ENCODE measurements at places on chromosomes 12 and 14.

- no peak for DNase-seq
Observed at GRCh38 chr14:91349481-91350074, 68.0 kb downstream of the CCDC88C start.

DNA sequence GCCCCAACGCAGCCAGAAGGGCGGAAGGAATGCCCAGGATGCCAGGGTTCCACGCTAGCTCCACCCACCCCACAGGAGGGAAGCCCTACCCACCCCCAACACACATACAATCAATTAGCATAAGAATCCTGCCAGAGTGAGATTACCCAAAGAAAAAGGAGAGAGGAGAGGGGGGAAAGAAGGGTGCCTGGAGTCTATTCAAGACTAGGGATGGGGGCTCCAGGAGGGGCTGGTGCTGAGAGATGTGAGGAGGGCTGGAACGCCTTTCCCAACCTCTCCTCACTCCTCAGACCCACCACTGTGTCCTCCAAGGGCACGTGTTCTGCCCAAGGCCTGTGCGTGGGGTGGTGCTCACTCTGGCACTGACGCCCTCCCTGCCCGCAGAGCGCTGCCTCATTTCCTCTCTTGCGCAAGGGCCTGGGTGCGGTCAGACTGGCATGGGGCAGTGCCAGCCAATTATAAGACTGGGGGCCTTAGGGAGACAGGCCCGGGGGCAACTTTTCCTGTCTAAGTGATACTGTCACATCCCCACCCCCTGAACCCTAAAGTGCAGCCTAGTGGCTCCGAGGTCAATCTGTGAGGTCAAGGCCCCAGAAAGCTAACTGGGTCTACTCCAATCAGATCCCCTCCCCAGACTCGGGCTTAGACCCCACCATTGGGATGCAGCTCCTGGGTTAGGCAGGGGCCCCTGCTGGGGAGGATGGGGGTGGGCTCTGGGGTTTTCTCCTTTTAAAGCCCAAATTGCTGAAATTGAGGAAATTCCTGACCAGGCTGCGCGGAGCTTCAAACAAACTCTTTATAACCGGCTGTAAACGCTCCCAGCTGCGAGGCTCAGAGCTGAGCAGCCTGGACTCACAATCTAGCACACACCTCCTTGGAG lies 10.2 kb upstream of the ITGB7 start:
- peak; percentile 25 for DNase-seq

DNA sequence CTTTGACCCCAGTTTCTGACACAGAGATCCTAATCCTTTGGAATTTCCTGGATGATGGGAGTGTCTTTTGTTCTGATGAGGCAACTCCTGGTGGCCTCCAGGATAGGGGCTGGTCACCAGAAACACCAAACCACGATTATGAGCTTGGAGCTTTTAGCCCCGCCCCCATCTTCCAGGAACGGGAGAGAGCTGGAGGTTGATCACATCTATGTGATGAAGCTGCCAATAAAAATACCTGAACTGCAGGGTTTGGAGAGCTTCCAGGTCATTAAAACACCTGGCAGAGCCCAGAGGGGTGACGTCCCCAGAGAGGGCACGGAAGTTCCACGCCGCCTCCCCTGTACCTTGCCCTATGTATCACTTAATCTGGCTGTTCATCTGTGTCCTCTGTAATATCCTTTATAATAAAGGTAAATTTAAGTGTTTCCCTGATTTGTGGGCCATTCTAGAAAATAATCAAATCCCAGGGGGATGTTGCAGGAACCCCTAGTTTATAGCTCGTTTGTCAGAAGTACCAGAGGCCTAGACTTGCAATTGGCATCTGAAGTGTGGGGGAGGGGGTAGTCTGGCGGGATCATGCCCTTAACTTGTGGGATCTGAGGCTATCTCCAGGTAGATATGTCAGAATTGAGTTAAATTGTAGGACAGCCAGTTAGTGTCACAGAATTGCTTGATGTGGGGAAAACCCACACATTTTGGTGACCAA lies 21.2 kb downstream of the APPL2 start:
- no peak for DNase-seq

DNA sequence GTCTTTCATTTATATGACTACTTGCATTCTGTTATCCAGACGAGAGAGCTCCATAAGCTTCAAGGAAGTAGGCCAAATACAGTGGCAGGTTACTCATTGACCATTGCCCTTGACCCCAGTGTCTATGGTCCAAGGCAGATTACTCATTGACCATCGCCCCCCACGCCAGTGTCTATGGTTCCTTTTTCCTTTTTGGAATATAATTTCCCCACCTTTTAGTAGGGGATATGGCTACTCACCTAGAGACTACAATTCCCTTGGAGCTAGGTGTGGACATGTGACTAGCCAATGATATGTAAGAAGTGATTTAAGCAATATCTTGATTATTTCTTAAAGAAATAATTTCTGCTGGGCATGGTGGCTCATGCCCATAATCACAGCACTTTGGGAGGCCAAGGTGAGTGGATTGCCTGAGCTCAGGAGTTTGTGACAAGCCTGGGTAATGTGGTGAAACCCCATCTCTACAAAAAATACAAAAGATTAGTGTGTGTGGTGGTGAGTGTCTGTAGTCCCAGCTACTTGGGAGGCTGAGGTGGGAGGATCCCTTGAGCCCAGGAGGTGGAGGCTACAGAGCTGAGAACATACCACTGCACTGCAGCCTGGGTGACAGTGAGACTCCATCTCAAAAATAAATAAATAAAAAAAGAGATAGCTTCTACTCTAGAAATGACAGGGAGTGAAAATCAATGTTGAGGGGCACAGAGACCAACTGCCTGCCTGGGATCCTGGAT lies 32.6 kb downstream of the SIX4 start:
- no peak for DNase-seq

DNA sequence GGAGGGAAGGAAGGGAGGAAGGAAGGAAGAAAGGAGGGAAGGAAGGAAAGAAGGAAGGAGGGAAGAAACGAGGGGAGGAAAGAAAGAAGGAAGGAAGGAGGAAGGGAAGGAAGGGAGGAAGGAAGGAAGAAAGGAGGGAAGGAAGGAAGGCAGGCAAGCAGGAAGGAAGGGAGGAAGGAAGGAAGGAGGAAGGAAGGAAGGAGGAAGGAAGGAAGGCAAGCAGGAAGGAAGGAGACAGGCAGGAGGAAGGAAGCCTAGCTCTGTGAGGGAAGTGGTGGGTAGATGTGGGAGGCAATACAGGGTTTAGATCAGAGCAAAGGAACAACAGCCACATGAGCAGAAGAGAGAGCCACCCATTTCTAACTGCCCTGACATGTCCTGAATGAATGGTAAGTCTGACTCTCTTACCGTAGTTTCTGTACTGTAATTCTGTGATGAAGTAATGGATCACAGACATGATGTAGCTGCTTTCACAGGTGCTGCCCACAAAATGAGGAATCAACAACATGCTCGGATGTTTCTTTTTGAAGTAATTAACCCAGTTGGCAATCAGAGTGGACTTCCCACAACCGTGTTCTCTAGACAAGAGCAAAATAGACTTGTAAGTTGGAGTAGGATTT lies 24.4 kb upstream of the HSP90B1 start:
- DNase-seq = no peak

- no peak for DNase-seq
Observed at GRCh38 chr14:35342489-35343010, 50.4 kb downstream of the PSMA6 start.

DNA sequence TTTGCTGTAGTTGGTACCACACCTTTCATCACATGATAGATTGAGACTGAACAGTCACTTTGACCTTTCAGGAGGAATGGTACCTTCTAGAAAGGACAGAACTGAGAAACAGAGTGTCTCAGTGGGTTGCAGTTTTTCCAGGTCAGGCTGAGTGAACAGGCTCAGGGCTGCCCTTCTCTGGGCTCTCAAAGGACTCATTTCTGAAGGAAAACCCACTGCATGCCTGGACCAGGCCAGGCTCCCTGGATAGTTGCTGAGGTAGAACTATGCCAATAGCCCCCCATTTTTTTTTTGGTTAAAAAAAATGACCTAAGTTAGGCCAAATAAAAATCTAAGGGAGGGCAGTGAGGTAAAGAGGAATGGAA lies 148.1 kb upstream of the EGLN3 start:
- no peak for DNase-seq

GRCh38 chr14:101472518-101472849 lies 88.8 kb upstream of the DIO3 start:
- DNase-seq = no peak

DNA sequence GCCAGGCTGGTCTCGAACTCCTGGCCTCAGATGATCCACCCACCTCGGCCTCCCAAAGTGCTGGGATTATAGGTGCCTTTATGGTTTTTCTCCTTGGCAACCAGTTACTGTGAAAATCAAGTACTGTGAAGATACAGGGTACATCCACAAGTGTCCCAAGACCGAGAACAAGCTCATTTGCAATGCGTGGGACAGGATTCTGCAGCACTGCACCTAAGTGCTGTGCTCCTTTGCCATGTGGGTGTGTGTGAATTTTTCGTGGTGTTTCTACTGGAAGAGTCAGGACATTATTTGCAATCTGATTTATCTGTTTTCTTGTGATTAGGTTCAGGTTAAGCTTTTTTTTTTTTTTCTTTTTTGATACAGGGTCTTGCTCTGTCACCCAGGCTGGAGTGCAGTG lies 7.1 kb upstream of the C14orf93 start:
- DNase-seq = no peak

GRCh38 chr12:58455136-58455535 lies 465.2 kb downstream of the LRIG3 start:
- no peak for DNase-seq

- no peak for DNase-seq
Observed at GRCh38 chr12:64522807-64523206, 70.9 kb downstream of the TBK1 start.

- DNase-seq = no peak
Observed at GRCh38 chr12:60577607-60578006, 981.8 kb downstream of the SLC16A7 start.

- peak; percentile 74 for DNase-seq
Observed at GRCh38 chr12:124242529-124243065, 52.3 kb upstream of the RFLNA start.

GRCh38 chr12:64598831-64599230 lies 11.5 kb upstream of the RASSF3 start:
- no peak for DNase-seq

- DNase-seq = peak; percentile 55
Observed at GRCh38 chr14:61662437-61663311, 32.6 kb upstream of the HIF1A start.

DNA sequence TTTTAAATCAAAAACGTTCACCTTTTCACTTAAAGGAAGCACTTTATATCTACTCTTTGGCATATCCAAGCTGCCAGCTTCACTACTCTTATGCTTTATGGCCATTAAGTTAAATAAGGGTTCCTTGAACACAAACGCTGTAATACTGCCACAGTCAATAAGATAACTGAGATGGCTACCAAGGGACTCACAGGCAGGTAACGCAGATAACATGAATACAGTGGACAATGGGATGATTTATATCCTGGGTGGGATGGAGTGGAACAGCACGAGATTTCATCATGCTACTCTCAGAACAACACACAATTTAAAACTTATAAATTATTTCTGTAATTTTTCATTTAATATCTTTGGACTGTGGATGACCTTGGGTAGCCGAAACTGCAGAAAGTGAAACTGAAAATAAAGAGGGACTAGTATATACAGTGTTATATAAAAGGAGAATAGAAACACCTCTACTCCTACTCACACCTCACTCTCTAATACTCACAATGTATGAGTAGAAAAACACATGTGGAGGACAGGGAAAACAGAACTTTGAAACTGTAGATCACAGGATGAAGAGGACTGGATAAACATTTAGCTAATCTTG lies 367.3 kb downstream of the C12orf50 start:
- DNase-seq = no peak

Measured in AML-193 (cell line).